ENCODE measurements at places on chromosomes 12 and 14.

GRCh38 chr14:94756310-94756882 is 13.5 kb downstream of the GSC start:
- DNase-seq, result no peak

DNA sequence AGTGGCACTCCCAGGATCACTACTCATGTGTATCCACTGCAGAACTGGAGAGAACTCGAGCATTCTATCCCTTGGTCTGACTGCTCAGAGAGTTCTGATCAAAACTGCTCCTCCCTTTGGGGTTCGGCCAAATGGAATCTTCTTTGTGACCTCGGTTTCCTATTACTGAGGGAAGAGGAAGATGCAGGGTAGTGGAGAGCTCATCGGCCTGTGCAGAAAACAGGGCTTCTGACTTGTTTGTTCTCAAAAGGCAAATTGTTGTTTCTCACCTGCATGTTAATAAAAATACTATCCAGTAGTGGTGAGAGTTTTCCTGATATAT is 17.1 kb upstream of the AKAP6 start:
- DNase-seq, result no peak

DNA sequence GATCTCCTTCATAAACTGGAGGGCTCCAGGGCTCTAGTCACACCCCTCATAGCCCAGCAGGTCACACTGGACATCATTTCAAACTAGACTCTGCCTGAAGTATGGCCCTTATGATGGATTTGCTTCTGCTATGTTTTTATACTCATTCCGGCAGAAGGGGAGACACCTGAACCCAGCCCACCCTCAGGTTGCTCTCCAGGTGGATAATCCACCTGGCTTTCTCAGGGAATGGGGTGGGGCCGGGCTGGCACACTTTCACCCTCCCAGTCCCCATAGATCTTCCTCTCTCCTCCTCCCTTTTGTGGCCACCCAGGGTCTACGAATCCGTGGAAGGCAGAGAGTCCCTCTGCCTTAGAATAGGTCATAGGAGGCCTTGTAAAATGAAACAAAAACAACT is 9.8 kb upstream of the KRT73 start:
- DNase-seq, result no peak

- no peak for DNase-seq
Measured at GRCh38 chr14:61435563-61436337, 114.4 kb downstream of the PRKCH start.

- peak; percentile 39 for DNase-seq
Measured at GRCh38 chr14:72480464-72481243, 413.2 kb downstream of the DPF3 start.

- no peak for DNase-seq
Measured at GRCh38 chr12:22206111-22206728, 128.3 kb downstream of the ST8SIA1 start.

DNA sequence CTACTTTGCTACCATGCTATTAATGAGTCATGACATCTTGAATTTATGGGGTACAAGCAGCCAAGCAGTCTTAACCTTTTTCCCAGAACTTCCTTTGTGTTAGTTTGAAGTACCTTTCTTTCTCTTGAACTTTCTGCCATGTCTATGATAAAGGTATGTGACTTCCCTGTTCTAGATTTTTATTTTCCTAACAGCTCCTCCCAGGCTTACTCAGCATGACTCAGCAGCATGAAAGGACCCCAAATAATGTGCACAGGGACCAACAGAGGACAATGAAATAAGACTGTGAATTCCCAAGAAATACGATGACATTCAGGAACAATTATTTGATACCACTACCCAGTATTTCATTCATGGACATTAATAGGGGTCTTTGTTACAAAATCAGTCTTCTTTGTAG is 60.0 kb downstream of the TTC6 start:
- no peak for DNase-seq

DNA sequence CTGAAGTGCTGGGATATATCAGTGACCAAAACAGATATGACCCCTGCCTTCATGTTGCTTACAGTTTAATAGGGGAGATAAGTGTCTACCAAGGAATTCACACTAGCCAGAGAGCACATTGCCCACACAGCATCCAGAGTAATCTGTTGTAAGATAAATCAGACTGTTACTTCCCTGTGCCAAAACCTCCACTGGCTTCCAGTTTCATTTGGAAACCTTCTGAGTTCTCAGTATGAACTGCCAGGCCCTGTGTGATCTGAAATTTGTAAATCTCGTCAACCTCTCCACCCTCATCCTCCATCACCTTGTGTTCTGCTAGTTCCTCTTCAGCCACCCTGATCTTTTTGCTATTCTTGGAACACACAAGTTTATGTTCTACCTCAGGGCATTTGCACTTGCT is 154.7 kb downstream of the ETV6 start:
- no peak for DNase-seq

GRCh38 chr12:127162902-127163301 is 1104.1 kb upstream of the TMEM132C start:
- no peak for DNase-seq

DNA sequence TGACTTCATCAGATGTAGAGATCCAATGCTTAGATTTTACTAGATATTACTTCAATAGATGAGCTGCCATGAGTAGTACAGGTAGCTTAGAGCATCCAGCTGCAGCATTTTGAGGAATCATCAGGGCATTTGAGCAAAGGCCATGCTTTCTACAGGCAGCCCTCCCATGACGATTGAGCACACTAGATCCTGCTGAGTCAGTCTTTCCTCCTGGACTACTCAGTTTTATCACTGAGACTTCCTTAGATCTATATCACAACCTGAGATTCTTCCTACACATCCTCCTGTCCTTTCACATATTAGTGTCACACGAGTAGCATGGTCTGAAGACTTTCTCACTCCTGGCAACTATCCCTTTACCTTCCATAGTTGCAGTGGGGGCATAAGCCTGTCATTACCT is 1401.8 kb downstream of the FSCB start:
- no peak for DNase-seq

GRCh38 chr14:46581036-46581671 is 70.4 kb downstream of the RPL10L start:
- DNase-seq, result peak; percentile 80

DNA sequence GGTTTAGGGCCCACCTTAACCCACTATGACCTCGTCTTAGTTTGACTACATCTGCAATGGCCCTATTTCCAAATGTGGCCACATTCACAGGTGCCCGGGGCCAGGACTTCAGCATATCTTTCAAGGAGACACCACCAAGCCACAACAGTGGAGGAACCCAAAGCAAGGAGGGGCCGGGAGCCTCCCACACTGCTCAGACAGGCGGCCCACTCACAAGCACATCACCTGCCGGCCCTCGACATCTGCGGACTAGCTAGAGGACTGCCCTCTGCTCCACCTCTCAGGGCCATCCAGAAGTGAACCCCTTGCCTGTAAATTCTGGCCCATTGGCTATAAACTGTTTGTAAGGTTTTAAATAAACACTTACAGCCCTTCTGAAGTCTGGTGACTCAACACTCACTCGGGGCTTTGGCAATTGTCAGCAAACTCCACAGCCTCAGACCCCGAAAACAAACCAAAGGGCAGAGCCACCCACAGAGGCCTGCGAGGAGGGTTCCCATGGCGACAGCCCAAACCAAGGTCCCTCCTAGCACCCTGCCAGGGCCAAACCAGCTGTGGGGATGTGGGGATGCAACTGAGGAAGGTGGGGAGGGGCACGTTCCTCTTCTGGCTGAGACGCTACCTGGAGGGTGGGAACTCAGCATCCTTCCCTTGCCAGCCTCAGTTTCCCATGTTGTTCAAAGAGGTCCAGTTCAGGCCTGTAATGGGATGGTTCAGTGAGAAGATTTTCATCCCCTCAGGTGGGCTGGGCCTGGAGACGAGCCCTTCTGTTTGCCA is 95.8 kb downstream of the DICER1 start:
- DNase-seq, result no peak

DNA sequence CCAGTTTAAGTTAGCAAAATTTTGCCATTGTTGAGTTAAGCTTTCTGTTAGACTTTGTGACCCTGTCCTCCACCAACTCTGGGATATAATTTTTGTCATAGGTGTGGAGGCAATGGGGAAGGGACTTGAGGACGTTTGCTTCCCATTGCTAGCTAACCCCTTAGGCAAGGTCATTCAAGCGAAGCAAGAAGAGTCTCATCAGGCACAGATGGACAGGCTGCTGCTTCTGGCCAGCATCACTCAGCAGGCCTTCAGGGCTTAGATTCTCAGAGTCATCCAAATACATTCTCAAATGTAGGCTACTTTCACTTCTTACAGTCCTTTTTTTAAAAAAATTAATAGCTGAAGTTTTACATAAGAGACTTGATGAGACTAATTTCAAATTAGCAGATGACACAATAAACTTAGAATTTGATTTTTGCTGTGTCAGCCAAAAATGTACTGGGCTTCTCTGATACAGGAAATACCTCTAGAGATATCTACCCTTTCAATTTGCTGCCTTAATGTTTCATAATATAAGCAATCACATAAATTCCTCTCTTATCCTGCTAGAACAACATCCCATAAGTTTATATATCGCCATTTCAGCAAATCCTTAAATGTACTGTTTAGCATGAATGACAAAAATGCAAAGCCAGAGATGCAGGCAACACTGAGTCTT is 875.2 kb downstream of the FLRT2 start:
- no peak for DNase-seq

DNA sequence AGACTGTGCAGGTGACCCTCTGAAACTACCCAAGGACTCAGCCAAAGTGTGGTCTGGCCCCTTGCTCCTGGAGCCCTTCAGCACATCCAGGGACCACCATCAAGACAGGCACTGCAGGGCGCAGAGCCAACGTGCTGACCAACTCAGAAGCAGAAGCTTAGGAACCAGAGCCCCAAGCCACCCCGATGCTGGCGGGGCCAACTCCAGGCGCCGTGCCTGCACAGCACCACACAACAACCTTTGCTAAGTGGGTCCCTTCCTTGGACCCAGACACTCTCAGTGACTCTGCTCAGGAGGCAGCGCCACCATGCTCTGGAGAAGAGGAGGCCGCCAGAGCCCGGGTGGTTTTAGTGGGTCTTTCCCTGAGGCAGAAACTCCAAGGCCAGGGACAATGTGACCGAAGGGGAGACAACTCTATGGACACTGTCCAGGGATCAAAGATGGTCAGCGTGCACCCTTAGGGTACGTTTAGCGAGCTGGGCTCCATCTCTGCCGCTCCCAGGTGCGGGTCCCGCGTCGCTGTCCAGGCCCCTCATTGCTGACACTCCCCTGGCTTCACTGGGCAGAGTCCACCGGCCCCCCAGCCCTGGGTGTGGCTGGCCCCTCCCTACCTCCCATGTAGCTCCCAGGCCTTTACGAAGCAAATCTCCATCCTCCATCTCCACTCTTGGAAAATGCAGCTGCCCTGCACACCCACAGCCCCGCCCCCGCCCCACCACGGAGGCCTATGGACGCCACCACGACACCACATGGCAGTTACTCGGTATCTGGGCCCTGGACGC is 16.1 kb downstream of the CHGA start:
- DNase-seq, result no peak

DNA sequence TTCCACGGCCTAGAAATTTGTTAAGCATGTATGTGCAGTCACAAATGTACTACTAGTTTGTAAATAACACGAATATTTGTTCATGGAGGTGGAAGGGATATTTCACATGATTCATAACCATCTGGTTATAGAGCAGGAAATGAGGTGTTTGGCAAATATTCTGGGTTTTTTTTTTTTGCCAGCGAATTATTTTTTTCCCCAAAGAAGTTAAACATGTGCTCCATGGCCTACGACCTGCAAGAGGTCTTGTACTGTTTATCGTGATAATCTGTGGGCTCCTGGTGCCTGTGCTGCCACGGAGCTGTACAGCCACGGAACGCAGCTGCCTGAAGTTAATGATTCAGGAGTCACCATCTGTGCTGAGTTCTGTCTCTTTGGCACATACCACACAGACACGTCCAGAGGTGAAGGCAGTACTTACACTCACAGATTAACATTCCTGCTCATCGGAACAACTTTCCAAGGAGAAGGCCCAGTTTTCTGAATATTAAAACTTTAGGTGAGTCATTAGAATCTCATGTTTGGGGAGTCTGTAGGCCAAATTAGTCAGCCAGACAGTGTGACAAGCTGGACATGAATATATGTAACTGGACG is 156.3 kb downstream of the TMX1 start:
- DNase-seq, result no peak

DNA sequence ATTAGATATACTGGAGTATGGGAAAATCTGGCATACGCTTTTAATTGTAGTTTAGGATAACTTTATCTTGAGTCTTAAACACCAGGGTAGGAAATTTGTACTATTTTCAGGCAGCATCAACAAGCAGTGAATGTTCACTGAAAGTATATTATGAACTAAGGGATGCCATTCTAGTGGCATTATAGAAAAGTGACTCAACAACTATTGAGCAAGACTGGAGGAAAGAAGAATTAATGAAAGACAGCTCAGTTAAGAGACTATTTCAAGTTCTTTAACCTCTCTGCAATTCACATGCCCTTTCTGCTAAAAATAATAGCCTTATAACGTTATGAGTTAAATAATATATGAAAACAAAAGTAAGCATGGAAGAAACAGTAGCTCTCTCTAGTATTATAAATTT is 343.1 kb downstream of the FSCB start:
- no peak for DNase-seq

GRCh38 chr14:55540847-55541773 is 38.9 kb upstream of the KTN1 start:
- DNase-seq, result no peak

GRCh38 chr12:57213058-57213715 is 3.4 kb upstream of the NXPH4 start:
- peak; percentile 71 for DNase-seq

DNA sequence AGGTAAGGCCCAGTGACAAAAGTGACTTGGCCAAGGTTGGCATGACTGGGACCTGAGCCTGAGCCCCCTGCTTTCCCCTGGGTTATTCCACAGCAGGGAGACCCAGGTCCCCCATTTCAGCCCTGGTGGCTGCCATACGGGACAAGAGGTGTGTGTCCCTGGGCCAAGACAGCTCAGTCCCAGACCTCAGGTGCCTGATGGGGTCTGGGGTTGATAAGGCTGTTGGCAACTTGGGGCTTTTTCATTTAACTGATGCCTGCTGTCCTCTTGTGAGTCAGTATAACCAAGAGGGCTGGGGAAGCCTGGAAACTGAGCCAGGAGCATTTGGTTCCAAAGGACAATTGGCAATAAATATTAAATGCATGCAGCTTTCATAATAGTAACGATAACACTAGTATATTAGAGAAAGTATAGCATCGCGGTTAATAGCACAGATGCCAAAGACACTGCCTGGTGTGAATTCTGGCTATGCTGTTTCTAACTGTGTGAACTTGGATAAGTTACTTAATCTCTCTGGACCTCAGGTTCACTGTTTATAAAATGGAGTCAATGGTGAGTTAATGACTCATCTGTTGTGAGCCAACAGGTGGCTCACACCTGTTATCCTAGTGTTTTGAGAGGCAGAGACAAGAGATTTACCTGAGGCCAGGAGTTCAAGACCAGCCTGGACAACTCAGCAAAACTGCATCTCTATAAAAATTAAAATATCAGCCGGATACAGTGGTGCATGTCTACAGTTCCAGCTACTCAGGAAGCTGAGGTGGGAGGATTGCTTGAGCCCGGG is 898 bp downstream of the SDSL start:
- no peak for DNase-seq

- DNase-seq, result no peak
Measured at GRCh38 chr12:67509666-67510386, 138.7 kb upstream of the DYRK2 start.

All from Kasumi-1 (cell line).